ENCODE measurements at places on chromosomes 7 and 10. TPM values are rescaled to one million over a fixed set of nuclear protein-coding genes. Genes with fewer than 3 reads are reported as not detected.

MACC1 gene
- 16.1 TPM for total RNA-seq

PLPP4 gene
- total RNA-seq: not detected

ABCB4 gene
- 0.65 TPM for total RNA-seq

PTPRE gene
- total RNA-seq: 1.9 TPM

GRCh38 chr10:13302821-13303555 lies 3.1 kb upstream of the PHYH start:
- DNase-seq: no peak
- peaks cover 9% of the 10 kb centered on the region for H3K4me1 ChIP-seq
- H3K27me3 ChIP-seq: no peaks in the 10 kb centered on the region
- H3K27ac ChIP-seq: peak overlapping the region; percentile 96
- H3K4me3 ChIP-seq: peak overlapping the region; percentile 82
- H3K36me3 ChIP-seq: no peaks in the 10 kb centered on the region

- no peak for DNase-seq
- no peaks in the 10 kb centered on the region for H3K36me3 ChIP-seq
- H3K4me1 ChIP-seq: peaks cover 22% of the 10 kb centered on the region
- peaks cover 46% of the 10 kb centered on the region for H3K27me3 ChIP-seq
- no peak overlapping the region for H3K4me3 ChIP-seq
Observed at GRCh38 chr7:42285383-42285824, 48.4 kb upstream of the GLI3 start.

GRCh38 chr7:139232904-139233303 lies 1.9 kb downstream of the UBN2 start:
- H3K36me3 ChIP-seq: peaks cover 1% of the 10 kb centered on the region
- DNase-seq: no peak
- H3K27me3 ChIP-seq: no peaks in the 10 kb centered on the region

GRCh38 chr7:137635132-137635531 lies 211.6 kb downstream of the DGKI start:
- H3K4me3 ChIP-seq: no peak overlapping the region
- DNase-seq: no peak

DNA sequence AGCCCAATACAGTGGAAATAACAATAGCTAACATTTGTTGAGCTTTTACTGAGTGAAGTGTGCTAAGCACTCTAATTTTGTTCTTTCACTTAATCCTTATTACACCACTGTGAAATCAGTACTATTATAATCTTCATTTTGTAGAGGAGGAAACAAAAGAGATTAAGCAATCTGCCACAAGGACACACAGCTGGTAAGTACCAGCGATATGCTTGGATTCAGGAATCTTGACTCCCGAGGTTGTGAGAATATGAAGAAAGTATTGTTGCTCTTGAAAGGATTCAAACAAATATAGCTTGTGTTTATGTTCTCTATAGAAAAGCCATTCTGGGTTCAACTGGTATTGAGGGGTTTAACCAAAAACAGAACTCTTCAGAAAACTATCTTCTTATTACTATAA lies 93.7 kb upstream of the HECTD2 start:
- H3K27me3 ChIP-seq: no peaks in the 10 kb centered on the region
- no peak overlapping the region for H3K4me3 ChIP-seq
- no peaks in the 10 kb centered on the region for H3K4me1 ChIP-seq

- DNase-seq: no peak
- no peaks in the 10 kb centered on the region for H3K36me3 ChIP-seq
- H3K27me3 ChIP-seq: peaks cover 13% of the 10 kb centered on the region
- H3K4me1 ChIP-seq: no peaks in the 10 kb centered on the region
- H3K4me3 ChIP-seq: no peak overlapping the region
Observed at GRCh38 chr10:119516381-119517234, 25.9 kb downstream of the RGS10 start.

GRCh38 chr7:26216049-26216448 lies 14.5 kb downstream of the CBX3 start:
- no peaks in the 10 kb centered on the region for H3K27me3 ChIP-seq
- no peaks in the 10 kb centered on the region for H3K4me1 ChIP-seq
- H3K27ac ChIP-seq: no peak overlapping the region

DNA sequence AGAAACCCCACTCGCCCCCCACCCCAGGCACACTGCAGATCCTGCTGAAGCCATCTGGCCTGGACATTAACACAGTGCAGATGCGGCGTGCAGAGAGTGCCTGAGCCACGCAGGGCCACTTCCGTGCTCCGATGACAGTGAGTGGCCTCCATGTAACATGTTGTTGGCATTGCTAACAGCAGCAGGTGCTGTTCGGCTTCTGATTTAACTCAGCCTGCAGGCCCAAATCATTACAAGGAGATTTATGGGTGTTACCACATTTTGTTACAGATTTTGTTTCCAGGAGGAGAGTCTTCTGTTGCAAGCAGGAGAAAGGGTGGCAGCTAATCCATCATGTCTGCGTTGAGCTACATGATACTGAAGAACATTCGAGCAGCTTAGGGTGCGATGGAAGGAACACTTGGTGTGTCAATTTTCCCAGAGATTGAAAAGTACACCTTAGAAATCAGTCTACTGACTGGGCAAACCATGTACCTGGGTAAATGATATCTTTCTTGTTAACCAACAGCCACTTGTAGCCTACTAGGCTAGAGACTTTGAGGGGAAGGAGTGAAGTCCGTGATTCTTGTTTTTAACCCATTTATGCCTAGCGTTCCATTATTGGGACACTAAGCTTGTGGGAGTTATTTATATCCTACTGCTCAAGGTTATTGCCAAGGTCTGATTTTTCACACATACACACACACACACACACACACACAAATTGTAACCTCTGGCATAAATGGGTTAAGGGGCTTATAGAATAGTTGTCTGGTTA lies 90.0 kb downstream of the JCAD start:
- no peak overlapping the region for H3K27ac ChIP-seq
- H3K27me3 ChIP-seq: no peaks in the 10 kb centered on the region
- no peaks in the 10 kb centered on the region for H3K4me1 ChIP-seq
- no peaks in the 10 kb centered on the region for H3K36me3 ChIP-seq
- no peak for DNase-seq
- H3K4me3 ChIP-seq: no peak overlapping the region

Data from progenitor cell of endocrine pancreas (in vitro differentiated cells).